ENCODE measurements at places on chromosomes 3 and 15.

- no peak for DNase-seq
Observed at GRCh38 chr3:176971613-176972174, 225.6 kb downstream of the TBL1XR1 start.

GRCh38 chr3:99731499-99731898 is 86.2 kb upstream of the CMSS1 start:
- no peak for DNase-seq

- DNase-seq: no peak
Observed at GRCh38 chr3:104245981-104246380, 1120.7 kb upstream of the ALCAM start.

DNA sequence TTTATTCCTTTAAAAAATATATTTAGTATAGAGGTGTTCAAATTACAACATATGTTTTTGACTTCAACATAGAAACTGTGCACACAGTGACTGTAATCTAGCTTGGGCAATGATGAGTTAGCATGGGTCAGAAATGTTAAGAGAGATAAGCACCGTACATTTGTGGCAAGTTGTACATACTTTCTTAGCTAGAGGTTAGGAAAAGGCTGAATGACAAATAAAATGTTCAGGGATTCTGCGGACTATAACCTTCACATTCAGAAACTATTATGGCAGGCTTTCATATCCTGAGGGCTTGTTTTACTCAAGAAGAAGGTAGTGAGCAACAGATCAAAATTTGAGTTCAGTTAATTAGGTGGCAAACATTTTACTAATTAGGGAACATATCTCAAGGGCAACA is 379.7 kb upstream of the EPHA6 start:
- no peak for DNase-seq
